NCI-H1694 (cell line): ENCODE measurements at places on chromosomes 6 and 20.

- DNase-seq: no peak
Measured at GRCh38 chr20:59786801-59787537, 146.5 kb downstream of the SYCP2 start.

- DNase-seq: no peak
Measured at GRCh38 chr20:1038205-1038604, 36.1 kb upstream of the RSPO4 start.

DNA sequence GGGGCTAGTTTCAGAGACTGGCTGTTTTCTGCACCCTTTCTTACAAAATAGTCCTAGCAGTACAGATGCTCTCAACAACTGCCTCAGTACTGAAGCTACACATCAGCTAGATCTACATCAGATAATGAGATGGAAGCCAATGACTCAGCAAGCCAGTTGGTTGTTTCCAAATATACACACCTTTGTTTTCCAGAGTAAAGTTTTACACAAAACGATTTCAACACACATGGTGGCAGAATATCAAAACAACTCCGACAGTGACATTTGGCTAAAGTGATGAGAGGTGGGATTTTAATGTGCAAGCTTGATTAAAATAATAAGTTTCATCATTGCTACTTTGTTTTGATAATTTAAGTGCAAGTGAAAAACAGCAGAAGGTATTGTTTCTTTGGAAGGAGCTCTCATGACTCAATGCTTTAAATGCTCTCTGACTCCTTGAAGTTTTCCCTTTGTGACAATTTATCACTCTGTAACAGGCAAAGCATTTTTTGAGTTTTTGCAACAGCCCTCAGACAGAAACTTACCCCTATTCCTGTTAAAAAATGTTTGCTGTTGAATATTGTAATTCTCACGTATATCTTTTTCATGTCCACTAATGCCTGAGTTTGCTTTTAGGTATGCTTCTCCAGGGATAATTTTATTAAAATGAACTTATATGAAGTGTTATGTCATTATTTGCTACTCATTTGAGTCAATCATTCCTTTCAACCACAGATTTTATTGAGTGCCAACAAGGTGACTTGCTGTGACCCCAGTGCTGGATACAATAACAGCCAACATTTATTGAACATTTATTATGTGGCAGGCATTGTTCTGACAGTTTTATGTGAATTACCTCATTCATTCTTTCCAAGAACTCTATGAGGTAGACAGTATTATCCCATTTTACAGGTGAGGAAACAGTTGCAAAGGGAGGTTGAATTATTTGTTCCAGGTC is 882.0 kb downstream of the TFAP2A start:
- DNase-seq: no peak

DNA sequence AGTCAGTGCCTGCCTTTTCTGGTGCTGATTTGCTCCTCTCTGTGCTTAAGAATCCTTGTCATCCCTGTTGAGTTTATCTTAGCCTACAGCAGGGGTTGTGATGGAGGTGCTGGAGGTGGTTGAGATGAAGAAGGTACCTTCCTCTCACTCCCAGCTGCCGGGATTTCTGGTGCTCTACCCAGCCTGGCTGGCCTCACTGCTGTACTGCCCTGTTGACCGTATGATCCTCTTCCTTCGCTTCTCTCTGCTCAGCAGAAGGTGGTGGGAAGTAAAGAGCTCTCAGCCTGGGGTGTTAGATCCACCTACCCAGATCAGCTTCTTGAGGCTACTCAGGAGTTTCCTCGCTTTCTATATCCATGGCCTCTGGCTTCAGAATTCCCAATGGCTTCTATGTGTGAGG is 101.0 kb upstream of the NXT1 start:
- no peak for DNase-seq

GRCh38 chr20:46810448-46811223 is 84.0 kb upstream of the EYA2 start:
- DNase-seq: no peak

GRCh38 chr20:38523697-38524096 is 51.1 kb downstream of the RALGAPB start:
- DNase-seq: no peak

DNA sequence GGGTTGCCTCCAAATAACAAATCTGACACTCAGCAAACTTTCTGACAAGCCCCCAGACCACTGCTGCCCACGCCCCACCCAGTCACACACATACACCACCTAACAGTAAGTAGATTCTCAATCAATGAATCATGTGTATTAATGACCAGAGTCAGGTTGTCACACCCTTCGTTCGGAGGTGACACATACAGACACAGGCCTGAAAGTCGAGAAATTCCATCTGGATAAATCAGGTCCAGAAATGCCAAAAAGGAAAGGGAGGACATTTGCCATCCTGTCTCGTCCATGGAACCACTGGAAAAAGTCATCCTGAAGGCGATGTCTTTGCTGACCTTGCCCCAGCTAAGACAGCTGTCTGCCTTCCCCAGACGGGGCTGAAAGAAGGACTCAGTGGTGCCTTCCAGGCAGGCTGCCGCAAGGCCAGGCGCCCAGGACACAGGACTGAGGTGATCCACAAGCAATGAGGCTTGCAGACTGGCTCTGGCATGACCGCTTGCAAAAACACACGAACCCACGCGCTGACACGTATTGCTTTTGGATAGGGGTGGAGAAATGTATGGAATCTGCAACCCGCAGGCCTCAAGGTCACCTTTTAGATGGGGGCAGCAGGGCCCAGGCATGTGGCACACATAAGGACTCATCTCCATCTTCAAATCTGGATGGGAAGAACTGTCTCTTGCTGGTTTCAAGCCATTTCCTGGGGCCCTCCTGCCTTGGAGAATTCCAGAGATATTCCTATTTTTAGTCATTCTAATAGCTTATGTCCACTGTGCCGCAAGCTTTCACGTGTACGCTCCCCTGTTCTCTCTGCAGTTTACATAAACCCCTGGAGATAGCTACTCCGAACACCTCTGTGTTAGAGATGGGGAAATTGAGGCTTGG is 9.0 kb downstream of the NFATC2 start:
- no peak for DNase-seq

DNA sequence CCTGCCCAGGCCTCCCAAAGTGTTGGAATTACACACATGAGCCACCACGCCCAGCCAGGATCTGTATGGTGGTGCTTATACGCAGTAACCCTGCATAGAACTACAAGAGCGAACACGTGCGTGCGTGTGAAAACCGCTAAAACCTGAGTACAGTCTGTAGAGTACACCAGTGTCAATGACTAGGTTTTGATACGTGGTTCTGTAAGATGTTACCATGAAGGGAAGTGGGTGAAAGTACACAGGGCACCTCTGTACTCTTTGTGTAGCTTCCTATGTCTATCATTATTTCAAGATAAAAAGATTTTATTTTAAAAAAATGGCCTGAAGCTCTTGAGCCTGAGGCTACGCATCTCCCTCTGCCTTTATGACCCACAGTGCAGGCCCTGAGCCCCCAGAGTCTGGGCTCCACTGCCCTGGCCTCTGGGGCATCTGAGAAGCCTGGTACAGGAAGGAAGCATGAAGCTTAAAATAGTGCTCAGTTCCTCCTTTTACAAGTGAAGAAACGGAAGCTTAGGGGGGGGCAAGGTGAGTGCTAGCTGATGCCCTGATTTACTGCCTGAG is 21.6 kb downstream of the LY86 start:
- no peak for DNase-seq

- DNase-seq: no peak
Measured at GRCh38 chr20:10423735-10424134, 10.3 kb downstream of the MKKS start.

- no peak for DNase-seq
Measured at GRCh38 chr20:53839423-53840176, 230.8 kb downstream of the BCAS1 start.

- DNase-seq: no peak
Measured at GRCh38 chr6:12291839-12292604, 1.9 kb downstream of the EDN1 start.

DNA sequence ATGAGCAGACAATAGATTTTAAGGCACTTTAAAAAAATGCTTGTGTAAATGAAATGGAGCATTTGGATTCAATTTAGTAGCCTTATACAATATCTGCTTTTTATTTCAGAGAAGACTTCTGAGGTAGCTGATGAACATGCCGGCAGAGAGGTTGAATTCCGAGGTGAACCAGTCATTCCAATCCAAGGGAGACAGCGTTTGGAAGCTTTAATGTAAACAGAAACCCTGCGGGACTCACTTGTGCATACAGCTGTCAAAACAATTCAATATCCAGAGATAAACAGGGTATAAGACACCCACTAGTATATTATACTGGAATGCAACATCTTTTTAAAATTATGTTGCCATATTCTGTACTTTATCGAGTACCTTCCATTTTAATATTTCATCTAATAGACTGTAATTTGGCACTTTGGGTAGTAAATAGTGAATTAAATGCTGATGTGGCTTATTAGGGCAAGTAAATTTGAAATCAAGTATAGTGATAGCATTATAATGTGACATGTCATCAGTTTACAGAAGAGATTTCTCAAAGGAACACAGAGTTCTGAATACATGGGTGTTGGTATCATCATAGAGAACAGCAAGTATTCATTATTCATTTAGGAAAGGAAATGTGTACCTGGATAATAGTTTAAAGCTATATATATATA is 347.7 kb downstream of the PRKN start:
- DNase-seq: no peak

- no peak for DNase-seq
Measured at GRCh38 chr6:118581489-118581959, 33.4 kb downstream of the PLN start.
